ENCODE measurements at places on chromosomes 1 and 21.

GRCh38 chr1:151978922-151979321, 14.7 kb downstream of the S100A10 start:
- DNase-seq: no peak

DNA sequence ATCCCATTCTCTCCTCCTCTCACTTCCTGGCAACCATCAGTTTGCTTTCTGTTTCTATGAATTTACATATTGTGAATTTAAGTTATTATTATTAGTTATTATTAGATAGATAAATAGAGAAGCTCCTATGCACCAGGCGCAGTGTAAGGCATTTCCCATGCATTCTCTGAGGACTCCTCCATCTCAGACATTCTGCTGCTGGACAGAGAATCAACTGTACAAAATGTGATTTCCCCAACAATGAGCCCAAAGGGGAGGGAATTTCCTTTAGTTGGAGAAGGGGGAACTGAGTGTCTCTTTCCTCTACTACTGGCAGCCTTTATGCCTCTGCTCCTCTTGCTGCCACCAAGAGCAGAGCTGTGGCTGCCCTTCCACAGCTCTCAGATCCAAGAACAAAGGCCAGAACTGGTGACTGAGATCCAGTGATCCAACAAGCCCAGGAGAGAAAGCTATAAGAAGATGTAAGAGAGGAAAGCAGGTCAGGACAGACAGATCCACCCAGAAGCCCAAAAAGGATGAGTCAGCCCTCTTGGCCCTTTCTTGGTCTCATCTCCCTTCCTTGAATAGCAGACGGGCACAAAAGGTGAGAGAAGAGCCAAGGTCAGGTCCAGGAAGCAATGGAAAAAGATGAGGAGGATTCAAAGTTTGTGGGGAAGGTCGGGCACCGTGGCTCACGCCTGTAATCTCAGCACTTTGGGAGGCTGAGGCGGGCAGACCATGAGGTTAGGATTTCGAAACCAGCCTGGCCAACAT, 3.5 kb upstream of the IVL start:
- no peak for DNase-seq

DNA sequence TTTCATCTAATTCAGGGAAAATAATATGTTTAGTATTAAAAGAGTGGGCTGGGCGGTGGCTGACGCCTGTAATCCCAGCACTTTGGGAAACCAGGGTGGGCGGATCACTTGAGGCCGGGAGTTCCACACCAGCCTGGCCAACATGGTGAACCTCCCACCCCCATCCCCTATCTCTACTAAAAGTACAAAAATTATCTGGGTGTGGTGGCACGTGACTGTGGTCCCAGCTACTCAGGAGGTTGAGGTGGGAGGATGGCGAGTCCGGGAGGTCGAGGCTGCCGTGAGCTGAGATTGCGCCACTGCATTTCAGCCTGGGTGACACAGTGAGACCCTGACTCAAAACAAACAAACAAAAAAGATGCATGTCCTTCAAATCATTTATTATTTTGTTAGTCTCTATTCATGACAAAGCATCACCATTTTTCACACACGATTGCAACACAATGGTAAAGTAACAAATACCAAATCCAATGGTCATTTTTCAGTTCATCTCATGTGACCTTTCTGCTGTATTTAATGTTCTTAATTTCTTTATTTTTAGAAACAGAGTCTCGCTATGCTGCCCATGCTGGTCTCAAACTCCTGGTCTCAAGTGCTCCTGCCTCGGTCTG, 1.0 kb downstream of the MSH4 start:
- DNase-seq: no peak

DNA sequence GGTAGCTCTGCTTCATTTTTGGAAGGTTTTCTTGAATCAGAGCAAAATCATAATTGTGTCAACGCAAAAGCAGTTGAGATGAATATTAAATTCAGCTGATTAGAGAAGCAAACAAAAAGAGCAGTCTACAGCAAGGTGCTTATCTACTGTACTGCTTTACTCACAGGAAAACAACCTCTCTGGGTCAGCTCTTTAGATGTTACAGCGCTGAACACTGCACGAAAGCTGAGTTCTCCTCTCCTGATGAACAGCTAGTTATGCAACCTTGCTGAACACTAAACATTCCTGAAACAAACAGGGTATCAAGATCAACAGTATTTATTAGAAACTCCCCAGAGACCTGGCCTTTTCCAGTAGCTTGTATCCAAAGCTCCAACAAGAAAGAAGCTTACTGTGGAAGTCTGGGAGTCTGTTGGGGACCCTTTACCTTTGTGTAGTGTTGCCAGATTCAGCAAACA, 41.3 kb downstream of the TBCE start:
- DNase-seq: no peak

- DNase-seq: peak; percentile 10
These were observed 157.2 kb downstream of the PLA2G4A start for GRCh38 chr1:186985889-186986491.

GRCh38 chr1:214295934-214296333, 15.0 kb downstream of the SMYD2 start:
- DNase-seq: no peak

GRCh38 chr1:44810101-44810761, 1.9 kb downstream of the BTBD19 start:
- no peak for DNase-seq

- no peak for DNase-seq
These were observed 54.4 kb downstream of the SNRPE start for GRCh38 chr1:203915811-203916210.

GRCh38 chr1:219507437-219507836, 105.5 kb downstream of the ZC3H11B start:
- no peak for DNase-seq

GRCh38 chr1:94039871-94040569, 80.9 kb downstream of the ABCA4 start:
- no peak for DNase-seq

- DNase-seq: no peak
These were observed 16.2 kb downstream of the PTGER3 start for GRCh38 chr1:71031426-71031825.

DNA sequence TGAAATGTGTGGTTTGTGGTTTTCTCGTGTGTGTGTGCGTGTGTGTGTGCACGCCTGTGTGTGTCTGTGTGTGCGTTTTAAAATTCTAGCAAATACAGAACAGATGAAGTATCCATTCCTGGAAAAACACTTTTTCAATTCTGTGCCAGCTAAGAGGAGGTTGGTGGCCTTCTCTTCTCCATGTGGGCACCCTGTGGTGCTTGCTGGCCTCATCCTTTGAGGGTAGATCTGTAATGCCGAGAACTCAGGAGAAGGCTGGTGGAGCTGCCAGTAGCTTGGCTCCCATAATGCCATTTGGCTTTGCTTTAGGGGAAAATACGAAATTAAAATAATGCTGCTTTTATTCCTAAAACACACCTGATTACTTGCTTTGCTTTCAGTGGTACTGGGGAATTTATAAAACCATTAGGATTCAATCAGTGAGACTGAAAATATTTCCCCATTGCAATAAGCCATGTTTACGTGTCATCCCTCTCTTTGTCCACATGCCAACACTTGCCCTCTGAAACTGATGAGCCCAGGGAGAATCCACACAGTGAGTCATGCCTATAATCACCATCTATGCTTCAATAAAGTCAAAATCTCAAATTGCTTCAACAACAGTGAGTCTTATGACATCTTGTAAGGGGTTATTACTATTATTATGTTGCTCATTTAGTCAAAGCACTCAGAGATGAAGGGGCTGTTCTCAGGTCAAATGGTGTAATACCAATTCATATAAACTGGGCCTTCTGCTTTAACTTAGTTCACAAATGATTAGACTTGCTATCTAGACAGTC, 39.2 kb downstream of the ABCA4 start:
- DNase-seq: no peak

GRCh38 chr1:191320062-191320461, 838.2 kb upstream of the RGS18 start:
- DNase-seq: no peak

DNA sequence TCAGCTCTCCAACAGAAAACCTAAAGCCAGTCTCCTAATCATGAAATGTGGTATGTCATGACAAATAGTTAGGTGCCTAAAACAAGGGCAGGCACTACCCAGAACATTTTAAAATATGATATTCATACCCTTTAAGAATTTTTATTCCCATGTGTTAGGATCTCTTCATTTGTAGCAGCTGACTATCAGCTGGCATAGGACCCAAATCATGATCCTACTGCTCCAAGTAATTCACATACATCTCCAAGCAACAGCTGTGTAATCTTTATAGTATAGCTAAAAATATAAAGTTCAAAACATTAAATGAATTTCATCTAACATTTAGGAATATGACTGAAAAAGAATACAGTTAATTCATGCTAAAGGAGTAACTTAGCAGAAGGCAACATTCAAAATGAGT, 57.5 kb downstream of the ENAH start:
- no peak for DNase-seq

DNA sequence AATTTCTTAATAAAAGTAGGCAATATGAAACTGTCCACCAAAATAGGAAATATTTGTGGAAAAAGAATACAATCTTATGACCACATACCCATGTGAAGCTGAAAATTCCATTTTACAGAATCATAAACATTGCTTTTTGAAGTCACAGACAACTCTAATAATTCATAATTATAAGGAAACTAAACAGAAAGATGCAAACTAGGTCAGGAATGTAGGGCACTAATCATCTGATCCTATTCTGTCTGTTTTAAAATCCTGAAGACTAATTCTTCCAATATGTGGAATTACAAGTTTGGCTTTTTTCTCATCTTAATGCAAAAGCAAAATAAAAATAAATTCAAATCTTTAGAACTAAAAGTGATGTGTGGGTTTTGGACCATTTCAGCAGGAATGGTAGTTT, 528.6 kb downstream of the LTN1 start:
- DNase-seq: no peak

DNA sequence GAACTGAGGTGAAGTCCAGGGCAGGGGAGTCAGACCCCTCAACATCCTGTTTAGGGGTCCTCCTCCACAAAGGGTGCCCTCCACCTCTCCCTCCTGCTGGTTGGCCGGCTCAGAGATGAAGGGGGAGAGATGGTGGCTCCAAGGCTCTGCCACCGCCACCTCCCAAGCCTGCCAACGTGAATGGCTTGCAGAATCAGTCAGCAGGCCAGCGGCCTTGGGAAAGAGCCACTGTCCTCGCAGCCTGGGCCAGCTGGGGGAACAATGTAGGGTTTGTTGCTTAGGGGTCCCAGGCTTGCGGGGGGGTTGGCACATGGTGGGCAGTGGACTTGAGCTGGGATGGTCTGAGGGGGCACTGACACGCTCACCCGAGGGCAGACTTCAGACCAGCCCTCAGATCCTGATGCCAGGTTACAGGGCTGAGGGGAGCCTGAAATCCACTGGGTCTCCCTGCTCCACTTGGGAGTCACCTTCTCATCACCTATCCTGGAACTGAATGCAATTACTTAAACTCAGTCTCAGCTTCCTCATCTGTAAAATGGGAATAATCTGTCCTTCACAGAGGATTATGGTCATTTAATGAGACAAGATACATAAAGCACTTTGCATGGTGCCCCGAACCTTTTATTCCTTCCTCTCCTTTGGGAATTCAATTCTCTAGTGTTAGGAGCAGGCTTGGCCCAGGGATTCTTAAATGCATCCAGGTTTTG, 8.3 kb downstream of the GPR37L1 start:
- DNase-seq: no peak

- no peak for DNase-seq
These were observed 4.9 kb downstream of the RHOC start for GRCh38 chr1:112702067-112702395.

DNA sequence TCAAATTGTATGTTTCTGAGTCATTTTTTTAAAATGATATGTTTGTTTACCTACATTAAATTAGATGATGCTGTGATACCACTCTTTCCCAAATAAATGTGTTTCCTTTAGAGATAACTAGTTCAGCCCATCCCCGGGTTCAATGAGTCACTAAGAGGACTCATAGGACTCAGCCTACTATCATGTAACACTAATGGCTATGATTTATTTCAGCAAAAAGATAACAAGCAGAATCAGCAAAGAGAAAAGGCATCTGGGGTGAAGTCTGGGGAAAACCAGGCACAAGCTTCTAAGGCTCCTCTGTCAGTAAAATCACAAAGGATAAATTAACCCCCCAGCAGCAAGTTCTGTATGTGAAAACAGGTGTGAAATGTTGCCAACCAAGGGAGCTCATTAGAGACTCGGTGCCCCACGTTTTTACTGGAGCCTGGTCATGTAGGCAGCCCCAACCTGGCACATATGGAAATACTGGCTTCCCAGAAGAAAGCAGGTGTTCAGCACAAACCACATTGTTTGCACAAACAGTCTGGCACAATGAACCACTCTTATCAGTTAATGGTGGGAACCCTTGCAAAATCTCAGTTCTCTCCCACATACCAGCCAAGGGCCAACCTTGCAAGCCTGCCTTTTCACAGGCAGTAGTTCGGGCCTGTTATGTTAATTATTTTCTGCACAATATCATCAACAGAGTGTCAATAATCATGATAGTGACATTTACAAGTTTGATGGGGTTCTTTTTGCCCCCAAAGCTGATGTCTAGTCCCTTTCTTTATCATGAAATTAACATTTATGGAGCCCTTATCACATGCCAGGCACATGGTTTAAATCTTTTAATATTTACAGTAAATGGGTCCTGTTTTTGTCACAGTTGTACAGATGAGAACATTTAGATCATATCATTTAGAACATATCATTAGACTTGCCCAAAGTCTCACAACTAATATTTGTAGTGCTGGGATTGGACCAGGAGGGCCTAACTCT, 23.1 kb upstream of the CNN3 start:
- no peak for DNase-seq

DNA sequence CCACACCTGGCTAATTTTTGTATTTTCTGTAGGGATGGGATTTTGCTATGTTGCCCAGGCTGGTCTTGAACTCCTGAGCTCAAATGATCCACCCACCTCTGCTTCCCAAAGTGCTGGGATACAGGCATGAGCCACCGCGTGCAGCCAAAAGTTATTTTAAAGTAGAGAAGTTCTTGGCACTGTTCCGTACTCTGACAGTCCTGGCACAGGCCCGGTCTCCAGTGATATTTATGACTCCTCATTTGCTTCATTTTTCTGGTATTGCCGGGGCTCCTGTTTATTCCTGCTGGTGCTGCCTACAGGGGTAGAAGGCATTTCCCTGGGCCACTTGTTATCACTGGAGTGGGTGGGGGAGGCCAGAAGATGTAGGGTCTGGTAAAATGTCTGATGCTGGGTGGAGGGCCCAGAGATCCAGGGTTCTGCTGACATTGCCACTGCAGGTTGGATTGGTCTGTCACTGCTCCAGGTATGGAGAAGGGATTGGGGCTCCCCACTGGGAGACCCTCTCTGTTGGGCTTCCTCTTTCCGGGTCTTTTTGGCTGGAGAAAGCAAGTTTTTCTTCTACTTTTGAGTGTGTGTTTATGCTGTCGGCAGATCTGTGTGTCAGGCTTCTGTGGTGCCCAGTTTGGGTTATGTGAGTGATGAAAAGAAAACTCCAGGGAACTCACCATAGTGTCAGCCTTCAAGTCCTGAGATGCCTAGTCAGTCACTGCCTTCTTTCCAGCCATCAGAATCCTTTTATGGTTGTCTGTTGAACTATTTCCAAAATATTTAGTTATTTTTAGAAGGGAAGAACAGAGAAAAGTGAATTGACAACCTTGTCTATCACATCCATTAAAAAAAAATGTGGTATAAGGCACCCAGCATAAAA, 4.5 kb downstream of the MROH7 start:
- no peak for DNase-seq

- no peak for DNase-seq
These were observed 16.3 kb downstream of the IER5 start for GRCh38 chr1:181104790-181105133.
